CD8-positive, alpha-beta memory T cell (primary cell): ENCODE measurements at places on chromosomes 5 and 9. TPM values are rescaled to one million over a fixed set of nuclear protein-coding genes. Genes with fewer than 3 reads are reported as not detected.

DNA sequence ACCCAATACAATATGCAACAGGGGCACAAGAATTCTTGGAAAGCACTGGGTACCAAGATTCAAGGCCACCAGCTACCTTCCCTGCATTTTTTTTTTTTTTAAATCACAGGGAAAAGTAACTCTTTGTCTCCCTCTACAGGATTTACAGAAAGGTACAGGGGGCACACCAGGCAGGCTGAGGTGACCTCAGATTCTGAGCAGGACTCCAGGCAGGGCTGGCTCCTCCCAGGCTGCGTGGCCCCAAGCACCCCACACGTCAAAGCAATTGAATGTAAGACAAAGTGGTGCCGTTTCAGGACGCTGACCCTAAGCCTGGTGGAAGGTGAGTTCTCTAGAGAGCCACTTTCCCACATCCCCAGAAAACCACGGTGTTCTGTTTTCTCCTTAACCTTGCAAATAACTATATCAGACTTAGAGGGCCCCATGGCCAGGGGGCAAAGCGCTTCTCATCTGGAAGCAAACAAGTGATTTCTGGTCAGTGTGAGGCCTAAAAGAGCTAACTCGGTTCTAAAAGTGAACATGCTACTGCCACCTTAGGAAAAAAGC is 222.6 kb downstream of the ROR2 start:
- DNase-seq: no peak

DNA sequence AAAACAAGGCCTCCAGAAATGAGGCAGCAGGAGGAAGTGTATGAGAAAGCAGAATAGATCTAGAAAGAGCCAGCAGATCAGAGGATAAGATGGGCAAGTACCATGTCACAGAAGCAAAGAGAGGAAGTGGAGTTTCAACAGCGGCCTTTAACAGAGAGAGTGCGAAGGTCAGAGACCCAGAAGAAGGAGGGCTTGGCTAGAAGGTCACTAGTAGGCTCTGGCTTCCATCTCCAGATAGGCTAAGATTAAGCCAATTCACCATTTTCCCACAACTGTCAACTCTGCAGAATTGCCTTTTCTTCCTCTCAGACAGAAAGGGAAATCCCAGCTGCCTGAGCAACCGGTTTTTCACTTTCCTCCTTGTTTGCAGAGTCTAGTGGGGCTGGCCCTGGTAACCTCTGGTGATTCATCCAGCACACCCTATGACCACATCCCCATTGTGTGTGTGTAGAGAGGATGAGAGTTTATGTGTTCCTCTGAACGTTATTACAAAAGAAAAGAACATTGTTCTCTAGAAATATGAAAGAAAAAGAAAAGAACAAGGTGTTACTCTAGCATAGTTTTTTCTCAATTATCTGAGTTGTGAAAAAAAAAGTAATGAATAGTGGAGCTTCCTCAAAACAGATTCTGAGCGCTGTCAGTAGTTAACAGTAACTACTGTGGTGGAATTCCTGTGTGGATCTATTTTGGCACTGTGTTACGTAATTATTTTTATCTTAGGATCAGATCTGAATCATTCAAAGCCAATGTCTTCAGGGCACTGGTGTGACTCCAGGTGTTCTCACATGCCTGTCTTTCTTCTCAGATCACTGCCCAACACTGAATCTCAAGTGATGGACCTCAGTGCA is 220.4 kb downstream of the ARRDC3 start:
- peak; percentile 11 for DNase-seq

DNA sequence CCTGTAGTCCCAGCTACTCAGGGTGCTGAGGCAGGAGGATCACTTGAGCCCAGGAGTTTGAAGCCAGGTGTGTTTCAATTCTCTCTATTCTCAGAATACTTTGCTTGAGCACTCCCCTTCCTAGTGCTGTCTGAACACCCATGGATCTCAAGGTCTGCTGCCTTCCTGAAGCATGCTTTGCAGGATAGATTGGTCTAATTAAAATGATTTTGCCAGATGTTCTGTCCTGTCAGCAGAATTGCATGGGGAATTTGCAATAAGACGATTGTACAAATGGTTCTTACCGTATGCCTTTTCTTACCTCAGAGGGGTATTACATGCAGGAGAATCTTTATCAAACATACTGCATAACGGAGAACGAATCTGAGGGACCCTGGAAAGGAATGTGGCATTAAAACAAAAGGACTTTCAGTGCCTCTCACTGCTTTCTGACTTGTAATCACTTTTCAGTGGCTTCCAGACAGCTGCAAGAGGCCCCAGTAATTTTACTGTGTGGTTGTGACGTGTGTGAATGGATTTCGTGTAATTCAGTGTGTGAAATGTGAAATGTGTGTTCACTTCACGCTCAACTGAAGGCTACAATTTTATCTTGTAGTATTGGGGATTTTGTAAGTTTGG is 587.2 kb upstream of the SEMA6A start:
- no peak for DNase-seq

DNA sequence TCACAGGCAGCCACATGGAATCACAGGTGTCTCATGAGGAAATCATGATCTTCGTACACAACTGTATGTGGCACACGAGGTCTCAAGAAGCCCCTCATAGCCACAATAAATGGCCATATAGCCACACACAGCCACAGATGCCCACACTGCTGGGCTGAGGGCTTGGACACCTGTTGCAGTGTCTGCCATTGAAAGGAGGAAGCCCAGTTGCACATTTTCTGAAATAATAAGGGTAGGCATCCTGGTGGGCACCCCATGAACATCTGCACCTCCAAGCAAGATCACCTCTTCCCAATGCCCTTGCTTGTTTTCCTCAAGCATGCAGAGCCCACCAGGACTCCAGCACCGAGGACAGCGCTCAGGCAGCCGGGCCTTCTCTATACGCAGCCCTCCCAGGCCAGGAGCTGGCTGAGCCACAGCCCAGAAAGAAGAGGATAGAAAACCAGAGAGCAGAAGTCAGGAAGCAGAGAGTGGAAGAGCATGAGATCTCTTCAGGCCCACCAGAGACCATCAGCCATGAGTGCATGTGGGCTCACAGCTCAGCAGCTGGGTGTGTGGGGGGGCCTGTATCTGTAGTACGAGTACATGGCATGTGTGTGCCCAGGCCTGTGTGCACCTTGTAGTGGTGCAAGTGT is 1.0 kb upstream of the ACSL6 start:
- no peak for DNase-seq

ENHO gene
- not detected for polyA plus RNA-seq
